ENCODE measurements at places on chromosomes 7 and 10.

DNA sequence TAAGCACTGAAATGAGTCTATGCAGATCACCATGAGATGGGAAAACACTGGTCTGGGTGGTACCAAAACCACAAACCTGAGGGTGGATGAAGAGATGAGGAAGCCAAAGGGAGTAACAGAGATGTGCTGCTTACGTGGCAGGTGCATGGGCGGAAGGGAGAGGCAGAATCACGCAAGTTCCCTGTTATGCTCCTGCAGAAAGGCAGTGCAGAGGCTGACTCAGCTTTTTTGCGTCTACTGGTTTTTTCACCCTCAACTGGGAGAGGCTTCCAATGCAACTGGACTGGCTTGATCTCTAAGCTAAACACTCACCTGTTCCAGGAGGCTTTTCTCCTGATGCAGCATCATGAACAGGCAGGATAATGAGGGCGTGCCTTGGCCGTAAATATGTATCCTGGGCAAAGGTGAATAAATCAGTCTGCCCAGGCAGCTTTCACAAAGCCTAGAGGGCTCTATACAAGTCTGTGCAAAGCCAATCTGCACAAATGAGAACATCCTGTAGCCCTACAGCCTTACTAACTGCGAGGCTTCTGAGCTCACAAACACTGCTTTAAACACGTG is 95.4 kb upstream of the AFAP1L2 start:
- DNase-seq, result no peak

DNA sequence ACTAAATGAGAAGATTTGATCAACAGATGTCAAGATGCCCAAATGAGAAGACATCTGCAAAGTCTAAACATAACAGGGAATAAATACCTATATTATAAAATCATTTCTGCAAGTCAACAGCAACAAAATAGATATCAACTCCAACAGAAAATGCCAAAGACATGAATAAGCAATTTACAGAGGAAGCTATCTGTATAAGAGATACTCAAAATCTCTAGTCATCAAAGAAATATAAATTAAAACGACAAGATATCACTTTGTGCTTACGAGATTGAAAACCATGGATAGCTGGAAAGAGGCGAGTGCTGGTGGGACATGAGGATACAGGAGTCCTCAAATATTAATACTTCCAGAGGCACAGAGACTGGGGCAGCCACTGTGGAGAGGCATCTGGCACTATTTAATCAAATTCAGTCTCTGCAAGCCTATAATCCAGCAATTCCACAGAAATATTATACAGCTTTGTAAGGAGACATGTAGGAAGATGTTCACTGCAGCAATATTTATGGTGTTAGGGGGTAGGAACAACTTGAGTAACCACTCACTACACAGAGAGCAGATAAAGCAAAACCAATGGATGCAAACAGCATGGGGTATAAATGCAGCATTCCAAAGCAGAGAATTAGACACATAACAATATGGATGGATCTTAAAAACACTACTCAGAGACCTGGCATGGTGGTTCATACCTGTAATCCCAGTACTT is 4.8 kb downstream of the DNMBP start:
- DNase-seq, result no peak

DNA sequence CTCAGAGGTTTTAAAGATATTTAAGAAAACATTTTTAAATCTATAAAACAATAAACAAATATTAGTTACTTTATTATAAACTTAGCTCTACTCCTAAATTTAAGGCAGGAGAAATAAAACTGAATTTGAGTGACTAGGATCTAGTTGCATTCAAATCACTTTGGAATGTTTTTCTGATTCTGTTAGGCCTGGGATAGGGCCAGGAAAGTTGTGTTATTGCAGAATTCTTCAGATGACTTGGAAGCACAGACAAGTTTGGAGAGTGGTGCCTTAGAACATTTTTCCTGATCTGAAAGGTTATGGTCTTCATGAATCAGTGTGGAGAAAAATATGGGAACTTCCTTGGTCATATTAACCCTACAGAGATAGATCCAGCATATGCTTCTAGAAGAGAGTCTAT is 15.6 kb upstream of the SLC25A13 start:
- no peak for DNase-seq

DNA sequence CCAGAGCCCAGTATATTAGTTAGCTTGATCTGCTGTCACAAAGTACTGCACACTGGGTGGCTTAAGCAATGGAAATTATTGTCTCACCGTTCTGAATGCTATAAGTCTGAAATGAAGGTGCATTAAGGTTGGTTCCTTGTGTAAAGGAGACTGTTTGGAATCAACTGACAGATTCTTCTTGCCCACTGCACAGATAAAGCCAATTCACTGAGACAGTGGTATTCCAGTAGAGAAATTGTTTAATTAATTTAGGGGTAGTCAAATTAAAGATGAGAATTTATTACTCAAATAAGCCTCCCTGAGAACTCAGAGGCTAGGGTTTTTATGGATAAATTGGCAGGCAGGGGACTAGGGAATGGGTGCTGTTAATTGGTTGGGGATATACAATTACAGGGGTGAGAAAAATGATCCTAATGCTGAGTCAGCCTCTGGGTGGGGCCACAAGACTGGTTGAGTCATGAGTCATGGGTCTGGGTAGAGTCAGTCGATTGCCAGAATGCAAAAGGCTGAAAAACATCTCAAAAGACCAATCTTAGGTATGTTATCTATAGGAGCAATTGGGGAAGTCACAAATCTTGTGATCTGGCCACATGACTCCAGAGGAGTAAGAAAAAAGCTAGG is 23.5 kb upstream of the SAMD9L start:
- DNase-seq, result no peak

DNA sequence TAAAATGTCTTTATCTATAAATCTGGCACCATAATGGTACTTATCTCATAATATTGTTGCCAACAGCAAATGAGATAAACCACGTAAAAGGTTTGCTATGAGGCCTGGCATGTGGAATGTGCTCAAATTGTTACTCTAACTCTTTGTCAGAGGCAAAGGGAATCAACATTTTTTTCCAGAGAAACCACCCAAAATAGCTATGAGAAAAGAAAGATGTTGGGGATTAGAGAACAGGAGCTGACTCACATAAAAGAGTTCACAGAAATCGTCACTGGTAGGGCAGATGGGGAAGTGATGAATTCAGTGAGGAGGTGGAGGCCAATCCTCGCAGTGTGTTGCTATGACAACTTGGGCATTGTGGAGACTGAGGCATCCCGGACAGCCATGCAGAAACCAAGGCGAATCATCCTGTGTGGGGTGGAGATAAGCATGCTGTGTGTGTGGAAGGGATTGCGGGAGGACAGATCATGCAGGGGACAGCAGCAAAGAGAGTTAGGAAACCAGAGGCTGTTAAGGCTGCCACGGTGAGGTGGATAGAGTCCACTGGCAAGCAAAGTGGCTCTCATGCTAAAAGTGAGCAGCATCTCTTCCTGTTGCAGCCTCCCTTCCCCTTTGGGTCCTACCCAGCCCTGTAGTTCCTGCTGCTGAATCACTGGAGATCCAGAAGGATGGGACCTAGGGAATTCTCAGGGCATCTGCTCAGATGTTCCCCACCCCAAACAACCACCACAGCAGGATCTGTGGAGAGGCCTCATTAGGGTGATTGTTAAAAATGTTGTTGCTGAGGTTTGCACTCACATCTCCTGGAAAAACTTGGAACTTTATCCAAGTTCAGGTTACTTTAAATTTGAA is 103.9 kb downstream of the CUBN start:
- no peak for DNase-seq

DNA sequence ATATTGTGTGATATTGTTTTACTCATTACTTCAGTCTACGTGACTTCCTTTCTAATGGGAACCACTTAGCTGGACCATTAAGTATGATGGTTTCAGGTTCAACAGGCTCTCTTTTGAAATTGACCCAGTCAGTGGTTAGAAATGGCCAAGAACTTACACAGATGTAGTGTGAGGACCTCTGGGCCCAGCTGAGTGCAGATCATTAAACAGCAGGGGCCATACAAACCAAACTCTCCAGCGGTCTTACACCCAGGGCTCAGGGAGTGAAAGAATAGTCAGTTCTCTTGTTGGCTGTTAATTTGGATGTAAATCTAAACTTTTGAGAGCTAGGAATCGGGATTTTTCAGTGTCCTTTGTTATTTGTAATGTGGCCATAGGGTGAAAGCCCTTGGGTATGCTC is 107.3 kb downstream of the CELF2 start:
- DNase-seq, result no peak

DNA sequence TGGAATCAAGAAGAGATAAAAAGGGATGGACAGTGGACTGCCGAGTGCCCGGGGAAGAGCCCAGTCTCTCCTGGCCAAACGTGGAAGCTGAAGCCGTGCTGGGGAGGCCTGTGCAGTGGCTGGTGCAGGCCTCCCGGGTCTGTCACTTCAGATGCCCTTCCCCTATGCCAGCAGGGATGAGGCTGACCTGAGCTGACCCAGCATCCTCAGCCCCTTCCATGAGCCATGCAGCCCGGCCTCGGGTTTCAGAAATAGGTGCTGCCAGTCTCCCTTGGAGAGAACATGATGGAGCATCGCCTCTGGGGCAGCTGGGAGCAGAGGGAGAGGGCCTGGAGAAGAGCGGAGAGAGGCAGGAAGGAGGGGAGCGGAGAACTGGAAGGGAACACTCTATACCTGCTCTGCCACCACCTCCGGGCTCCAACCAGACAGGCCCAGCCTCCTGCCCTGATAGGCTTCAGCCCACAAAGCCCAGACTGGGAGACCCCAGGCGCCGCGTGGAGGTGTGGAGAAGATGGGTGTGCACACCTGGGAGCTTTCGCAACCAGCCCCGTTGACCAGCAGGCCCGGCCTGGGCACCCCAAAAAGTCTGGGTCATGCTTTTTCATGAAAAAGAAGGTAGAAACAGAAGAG is 68.6 kb upstream of the PPP2R2D start:
- no peak for DNase-seq

DNA sequence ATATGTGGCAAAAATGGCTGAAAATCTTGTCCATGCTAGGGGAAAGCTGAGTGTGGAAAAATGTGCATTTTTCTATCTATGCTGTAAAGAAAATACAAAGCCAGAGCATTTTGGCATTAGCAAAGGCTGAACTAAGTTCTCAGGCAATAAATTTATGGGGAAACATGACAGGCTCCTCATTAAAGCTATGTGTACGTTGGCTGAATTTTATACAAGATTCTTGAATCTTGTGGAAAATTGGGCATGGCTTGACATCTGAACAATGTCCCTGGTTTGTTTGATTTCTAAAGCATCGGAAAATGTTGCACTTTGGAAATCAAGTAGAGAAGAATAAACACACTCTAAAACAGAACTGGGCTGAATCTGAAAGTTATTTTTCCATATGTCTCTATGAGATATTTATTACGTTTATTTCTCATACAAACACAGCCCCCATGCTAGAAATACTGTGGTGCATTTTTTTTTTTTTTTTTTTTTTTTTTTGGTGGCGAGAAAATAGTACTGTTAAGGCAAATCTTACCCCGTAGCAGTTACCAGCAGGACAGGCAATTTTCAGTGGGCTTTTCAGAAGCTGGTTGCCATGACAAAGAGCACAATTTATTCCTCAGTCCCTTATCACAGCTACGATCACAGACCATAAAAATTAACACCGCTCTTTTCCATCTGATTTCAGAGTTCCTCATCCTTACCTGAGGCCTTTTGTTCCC is 16.9 kb downstream of the CPA1 start:
- DNase-seq, result no peak

DNA sequence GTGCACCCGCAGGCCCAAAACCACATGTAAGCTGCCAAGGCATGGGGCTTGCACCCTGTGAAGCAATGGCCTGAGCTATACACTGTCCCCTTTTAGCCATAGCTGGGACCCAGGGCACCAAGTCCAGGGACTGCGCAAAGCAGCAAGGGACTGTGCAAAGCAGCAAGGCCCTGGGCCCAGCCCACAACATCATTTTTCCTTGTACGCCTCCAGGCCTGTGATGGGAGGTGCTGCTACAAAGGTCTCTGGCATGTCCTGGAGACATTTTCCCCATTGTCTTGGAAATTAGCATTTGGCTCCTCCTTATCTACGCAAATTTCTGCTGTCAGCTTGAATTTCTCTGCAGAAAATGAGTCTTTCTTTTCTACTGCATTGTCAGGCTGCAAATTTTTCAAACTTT is 24.8 kb downstream of the ARHGAP19 start:
- DNase-seq, result no peak

GRCh38 chr7:79241288-79242060 is 212.0 kb downstream of the MAGI2 start:
- no peak for DNase-seq

GRCh38 chr7:75842836-75843446 is 29.3 kb upstream of the CCL24 start:
- DNase-seq, result no peak

DNA sequence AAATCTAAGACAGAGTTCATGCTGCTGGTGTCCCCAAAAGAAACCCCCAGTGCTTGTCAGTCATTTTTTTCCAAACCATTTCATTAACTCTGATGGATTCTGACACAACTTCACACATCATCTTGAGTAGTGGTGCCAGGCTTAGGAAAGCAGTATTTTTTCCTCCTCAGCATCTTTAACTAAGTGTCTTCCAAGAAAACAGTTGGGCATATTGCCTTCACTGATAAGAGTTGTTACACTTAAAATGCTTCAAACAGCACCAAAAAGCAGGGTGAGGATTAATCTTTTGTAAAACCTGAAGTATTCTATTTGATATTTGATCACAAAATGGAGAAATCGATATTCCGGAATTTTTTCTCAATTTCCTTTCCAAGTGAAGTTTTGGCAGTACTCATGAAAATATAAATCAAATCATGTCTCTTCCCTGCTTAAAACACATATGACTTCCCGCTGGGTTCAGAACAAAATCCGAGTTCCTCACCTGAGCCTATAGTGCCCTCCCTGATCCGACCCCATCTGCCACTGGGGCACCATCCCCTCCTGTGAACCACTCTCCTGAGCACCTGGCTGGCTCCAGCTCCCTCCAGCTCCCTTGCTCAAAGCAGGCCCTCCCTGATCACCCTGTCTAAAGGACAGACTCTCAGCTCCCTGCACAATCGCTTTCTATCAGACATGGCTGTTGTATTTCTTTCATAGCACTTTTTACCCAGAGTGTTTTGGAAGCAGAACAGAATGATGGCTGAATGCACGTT is 61.6 kb downstream of the CYTH3 start:
- no peak for DNase-seq

GRCh38 chr7:4531236-4531635 is 150.9 kb upstream of the FOXK1 start:
- no peak for DNase-seq

- no peak for DNase-seq
Observed at GRCh38 chr7:24981171-24981951, 1.4 kb upstream of the OSBPL3 start.

GRCh38 chr10:122050311-122050710 is 61.3 kb downstream of the TACC2 start:
- DNase-seq, result no peak

DNA sequence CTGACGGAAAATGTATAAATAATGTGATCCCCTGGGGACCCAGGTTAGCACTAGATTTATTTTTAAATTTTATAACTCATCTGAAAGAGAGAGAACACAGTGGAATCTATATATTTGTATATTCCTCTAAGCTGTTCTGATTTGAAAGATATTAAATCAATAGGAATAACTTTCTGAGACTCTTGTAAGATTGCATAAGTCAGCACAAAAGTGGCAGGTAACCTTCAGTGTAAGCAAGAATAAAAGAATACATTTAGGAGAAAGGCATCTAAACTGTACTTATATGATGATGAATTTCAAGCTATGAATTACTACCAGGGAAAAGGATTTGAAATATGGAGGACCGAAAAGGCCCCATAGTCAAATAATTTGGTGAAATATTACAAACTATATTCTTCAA is 112.8 kb downstream of the TBXAS1 start:
- no peak for DNase-seq
